ENCODE measurements at places on chromosomes 4 and X.

DNA sequence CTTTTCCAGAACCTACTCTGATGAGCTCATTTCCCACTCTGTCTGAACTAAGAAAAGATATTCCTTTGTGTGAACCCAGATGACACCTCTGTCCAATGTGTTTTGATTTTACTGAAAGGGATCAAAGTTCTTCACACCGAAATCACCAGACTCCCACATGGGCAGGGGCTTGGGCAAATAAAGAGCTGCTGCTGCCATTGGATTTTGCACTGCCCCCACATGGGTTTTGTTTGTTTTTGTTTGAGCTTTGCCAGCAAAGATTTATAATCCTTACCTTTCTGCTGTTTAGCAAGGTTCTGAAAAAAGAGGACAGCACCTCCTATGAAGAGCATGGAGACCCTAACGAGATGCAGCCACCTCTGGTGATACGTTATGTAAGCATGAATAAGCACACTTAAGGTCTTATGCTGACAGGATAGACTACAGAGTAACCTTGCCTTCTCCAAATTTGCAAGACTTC, 44.3 kb downstream of the HSD17B13 start:
- no peak for DNase-seq

DNA sequence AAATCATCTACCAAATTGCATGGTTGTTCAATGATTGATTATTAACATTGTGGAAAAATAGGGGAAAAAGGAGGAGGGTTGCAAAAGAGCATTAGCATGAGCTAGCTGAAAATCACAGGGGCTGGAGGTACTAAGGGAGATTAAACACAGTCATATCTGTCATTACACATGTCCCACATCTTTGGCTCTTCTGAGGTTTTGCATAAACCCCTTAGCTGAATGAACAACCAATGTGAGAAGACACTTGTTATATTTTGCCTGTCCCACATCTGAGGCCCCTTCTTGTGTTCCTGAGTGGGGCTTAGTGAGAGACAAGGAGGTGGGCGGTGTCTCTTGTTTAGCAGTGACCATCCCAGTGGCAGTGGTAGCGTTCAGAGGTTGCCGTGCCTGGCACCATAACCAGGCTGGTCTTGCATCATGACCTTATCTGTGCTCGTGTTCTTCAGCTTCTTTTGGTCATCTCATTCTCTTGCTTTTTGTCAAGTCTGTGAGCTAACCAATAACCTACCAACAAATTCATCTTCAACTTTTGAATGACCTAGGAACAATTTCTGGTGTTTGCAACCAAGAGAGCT, 95.6 kb downstream of the MID1IP1 start:
- DNase-seq: no peak

DNA sequence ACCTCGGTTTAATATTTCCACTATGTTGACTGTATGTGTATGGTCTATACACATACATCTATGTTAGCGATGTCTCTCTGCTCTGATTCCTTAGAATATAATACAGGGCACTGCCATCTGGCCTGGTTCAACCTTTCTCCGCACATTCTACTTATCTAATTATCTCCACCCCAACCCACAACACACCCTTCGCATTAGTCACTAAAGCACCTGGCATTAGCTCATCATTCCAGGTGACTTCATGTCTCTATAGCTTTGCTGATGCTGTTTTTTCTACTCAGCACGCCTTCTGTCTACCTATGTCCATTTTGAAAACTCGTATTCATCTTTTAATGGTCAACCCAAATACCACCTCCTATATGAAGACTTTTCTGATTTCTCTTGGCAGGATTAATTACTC, 425.2 kb upstream of the RASGEF1B start:
- DNase-seq: no peak

GRCh38 chrX:46588263-46588662, 14.7 kb downstream of the CHST7 start:
- DNase-seq: peak; percentile 73

DNA sequence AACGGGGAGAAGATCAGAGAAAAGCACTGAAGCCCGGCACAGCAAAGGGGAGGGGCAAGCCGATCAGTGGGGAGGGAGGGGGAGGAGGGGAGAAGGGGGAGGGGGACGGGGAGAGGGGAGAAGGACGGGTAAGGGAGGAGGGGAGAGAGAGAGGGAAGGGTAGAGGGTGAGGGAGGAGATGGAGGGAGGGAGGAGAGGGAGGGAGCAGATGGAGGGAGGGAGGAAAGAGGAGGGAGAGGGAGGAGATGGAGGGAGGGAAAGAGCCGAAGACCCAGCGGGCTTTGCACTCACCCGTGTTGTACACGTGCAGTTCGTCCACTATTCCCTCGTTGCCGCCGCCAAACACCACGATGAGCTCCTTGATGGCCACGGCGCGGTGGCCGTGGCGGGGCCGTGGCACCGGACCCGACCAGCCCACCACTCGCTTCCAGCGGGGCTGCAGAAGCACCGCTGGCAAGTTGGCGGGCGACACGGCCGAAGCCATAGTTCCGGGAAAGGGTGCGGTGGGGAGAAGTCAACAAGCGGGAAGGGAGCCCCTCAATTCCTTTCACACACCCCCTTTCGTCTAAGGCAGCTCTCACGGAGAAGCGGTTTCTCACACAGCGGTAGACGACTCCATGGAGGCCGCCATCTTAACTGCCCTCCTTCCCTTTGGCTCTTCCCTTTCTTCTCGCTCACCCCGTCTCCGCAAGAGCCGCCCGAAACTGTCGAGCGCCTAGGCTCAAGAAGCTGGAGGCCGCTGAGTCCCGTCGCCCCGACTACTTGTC, 1.1 kb downstream of the HCFC1 start:
- DNase-seq: no peak

- DNase-seq: no peak
These were observed 45.5 kb upstream of the PRKG2 start for GRCh38 chr4:81260443-81261101.

DNA sequence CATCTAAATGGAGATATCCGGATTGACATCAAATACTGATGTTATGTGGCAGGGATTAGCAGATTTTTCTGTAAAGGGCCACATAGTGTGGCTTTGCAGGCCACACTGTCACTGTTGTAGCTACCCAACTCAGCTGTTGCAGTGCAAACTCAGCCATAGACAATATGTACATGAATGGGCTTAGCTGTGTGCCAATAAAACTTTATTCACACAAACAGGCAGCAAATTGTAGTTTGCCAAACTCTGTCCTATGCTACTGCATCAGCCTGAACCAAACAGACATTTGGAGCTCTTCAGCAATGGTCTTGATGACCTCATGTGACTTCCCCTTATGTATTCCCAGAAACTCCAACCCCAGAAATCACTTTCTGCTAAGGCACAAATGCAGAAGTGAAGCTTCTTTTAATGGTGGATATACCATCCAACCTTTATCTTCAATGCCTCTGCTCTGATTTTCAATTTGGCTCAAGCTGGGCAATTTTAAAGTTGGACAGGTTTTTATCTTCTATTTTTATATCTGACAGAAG, 18.4 kb upstream of the TRPC5OS start:
- no peak for DNase-seq

- no peak for DNase-seq
These were observed 185.9 kb downstream of the CFAP299 start for GRCh38 chr4:80521438-80521837.

- no peak for DNase-seq
These were observed 8.6 kb upstream of the KIAA0232 start for GRCh38 chr4:6773616-6774540.

DNA sequence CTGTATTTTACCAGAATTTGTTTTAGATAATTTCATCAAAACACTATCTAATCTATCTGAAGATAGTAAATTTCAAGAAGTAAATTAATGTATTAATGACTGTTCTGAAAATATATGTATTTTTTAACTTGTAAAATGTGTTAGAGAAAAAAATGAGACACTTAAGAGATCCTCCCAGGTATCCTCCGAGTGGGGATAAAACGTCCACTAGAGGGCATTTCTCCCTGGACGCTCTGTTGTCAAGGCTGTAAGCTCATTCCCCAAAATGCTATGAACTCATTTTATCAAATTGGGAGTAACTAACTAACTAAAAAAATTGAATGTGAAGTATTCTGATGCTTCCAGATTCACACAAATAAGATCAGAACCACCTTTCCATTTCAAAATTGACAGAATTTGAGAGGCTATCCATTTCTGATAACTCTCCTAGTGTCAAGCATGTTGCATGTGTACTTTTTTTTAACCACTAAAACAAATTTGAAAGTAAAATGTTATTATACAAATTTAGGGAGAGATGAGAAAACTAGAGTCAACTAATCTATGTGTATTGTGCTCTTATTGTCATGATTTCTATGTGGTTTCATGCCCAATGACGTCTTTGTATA, 337.3 kb upstream of the HS3ST1 start:
- DNase-seq: no peak

GRCh38 chr4:6520978-6521377, 48.6 kb upstream of the PPP2R2C start:
- no peak for DNase-seq

DNA sequence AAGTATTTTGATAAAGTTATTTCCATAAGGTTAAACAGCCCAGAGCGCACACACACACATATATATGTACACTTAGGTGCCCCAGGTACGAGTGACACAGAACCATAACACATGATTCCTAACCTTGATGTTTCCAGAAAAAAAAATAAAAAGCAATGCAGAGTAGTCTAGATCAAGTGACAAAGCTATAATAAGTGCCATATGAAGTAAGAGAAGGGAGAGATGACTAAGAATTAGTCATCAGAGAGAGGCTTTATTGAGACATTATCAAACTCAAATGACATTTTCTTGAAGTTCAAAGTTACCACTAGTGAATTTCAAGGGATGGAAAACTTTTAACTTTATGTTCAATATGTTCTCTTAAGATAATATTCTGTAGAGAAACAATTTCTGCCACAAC, 215.0 kb downstream of the HTR2C start:
- DNase-seq: no peak

GRCh38 chr4:73922766-73923630, 53.8 kb downstream of the CXCL1 start:
- DNase-seq: no peak

DNA sequence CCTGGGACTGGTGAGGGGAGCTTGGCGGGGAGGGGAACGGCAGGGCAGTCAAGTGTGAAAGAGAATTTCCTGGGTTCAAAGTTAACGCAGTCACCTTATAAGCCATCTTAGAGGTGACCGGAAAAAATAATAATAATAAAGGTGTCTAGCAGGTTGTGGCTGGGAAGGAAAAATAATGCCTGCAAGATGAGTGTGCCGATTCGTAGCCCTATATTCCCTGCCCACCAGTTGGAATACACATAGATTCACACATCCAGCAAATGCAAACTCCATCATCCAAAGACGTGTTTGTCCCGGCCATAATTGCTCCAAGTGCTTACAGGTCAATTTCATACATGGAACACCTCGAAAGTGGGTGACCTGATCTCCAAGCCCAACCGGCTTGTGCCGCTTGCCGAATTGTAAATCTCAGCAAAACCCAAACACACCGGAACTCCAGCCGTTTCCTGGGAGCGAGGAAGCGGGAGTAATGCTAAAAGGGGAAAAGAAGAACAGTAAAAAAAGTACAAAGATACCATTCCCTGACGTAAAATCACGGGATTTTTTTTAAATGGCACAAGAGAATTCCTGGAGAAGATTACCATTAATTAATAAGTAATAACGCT, 1.3 kb upstream of the FAT1 start:
- no peak for DNase-seq
